Left colon (tissue), 2 donors: ENCODE measurements at places on chromosomes 3 and 15. TPM values are rescaled to one million over a fixed set of nuclear protein-coding genes. Genes with fewer than 3 reads are reported as not detected.

DNA sequence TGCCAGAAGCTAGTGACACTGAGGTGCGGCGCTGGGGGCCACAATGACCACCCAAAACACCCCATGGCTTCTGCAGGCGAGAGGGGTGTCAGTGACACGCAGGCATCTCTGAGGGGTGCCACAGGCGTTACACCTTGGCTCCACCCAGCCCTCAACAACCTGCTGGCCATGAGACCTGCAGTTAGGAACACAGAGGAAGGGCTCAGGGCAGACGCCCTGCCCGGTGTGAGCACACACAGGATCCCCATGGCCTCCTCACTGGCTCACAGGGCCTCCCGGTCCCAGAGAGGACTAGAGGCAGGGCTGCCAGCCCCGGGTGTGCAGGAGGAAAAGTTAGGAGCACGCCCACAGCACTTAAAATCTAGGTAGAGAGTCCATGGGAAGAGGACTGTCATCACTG lies 35.1 kb downstream of the CYFIP1 start:
- DNase-seq = no peak

DNA sequence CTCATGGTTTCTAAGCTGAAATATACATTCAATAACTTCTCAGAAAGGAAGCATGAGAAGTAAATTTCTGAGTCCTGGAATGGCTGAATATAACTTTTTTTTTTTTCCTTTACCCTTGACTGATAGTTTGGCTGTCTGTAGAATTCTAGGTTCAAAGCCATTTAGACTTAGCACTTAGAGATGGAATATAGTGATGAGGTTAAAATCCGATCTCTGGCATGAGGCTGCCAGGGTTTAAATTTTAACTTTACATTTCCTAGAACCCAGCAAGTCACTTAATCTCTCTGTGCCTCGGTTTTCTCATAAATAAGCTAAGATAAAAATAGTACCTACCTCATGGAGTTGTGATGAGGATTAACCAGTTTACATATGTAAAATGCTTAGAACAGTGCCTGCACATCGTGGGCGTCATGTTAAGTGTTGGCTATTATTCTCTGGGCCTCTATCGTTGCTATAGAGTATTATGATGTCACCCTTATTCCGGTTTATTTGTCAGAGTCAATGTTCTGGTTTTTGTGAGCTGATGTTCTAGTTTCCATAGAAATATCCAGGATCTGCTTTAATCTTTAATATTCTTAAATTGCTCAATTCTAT lies 199.8 kb upstream of the TLE3 start:
- no peak for DNase-seq

GRCh38 chr3:157999246-157999645 lies 107.0 kb downstream of the SHOX2 start:
- DNase-seq = no peak

DNA sequence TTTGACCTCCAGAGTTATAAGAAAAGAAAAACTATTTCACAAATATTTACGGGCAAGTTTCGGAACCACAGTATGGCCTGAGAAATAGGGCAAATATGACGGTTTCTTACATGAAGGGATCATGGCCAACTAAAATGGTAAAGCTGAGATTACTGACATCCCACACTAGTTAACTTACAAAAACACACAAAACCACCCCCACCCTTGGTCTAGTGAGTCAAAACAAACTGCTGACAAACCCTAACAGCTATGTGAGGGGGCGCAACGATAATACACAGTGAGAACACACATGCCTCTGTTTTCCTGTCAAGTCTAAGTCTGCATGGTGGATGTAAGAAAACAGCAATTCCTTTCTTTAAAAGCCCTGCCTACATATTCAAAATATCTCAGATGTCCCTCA lies 32.3 kb downstream of the CBLB start:
- no peak for DNase-seq

GRCh38 chr3:54928046-54928770 lies at the start of gene LRTM1:
Gene LRTM1, minus strand, starts transcription at chr3:54928059. Its CDS starts 148 bp downstream, at chr3:54927911.
- DNase-seq = no peak

- no peak for DNase-seq
Observed at GRCh38 chr15:79041601-79042168, 48.9 kb downstream of the RASGRF1 start.

DNA sequence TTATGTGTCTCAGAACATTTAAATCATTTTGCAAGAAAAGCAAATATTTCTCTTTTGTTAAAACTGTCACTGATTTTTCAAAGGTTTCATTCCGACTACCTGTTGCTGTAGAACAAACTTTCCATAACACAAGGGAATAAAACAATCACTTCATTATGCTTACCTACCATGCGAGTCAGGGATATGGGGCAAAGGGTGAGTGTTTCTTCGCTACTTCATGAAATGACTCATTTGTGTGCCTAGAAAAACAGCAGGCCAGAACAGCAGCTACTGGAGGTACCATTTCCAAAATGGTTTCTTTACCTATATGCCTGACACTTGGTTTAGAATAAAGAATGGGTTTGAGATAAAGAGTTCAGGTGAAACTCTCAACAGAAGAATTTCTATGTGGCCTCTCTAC lies 712.5 kb downstream of the PLOD2 start:
- DNase-seq = no peak

- DNase-seq = no peak
Observed at GRCh38 chr3:50133283-50133615, 21.9 kb upstream of the SEMA3F start.

- no peak for DNase-seq
Observed at GRCh38 chr15:69794645-69795469, 302.9 kb downstream of the TLE3 start.

DNA sequence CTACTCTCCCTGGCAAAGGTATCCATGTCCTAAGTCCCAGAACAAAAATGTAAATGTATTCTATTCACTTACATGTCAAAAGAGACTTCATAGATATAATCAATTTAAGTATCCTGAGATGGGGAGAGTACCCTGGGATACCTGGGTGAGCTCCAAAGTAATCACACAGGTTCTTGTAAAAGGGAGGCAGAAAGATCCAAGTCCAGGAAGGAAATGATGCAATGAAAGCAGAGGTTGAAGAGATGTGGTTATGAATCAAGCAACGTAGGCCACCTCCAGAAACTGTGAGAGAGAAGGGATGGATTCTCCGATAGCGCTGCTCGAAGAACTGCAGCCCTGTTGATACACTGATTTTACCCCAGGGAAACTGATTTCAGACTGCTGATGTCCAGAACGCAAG lies 93.9 kb upstream of the VGLL3 start:
- DNase-seq = no peak

- DNase-seq = no peak
Observed at GRCh38 chr3:145785668-145786067, 375.3 kb downstream of the PLOD2 start.

- no peak for DNase-seq
Observed at GRCh38 chr15:76844096-76844495, 61.0 kb downstream of the SCAPER start.

DNA sequence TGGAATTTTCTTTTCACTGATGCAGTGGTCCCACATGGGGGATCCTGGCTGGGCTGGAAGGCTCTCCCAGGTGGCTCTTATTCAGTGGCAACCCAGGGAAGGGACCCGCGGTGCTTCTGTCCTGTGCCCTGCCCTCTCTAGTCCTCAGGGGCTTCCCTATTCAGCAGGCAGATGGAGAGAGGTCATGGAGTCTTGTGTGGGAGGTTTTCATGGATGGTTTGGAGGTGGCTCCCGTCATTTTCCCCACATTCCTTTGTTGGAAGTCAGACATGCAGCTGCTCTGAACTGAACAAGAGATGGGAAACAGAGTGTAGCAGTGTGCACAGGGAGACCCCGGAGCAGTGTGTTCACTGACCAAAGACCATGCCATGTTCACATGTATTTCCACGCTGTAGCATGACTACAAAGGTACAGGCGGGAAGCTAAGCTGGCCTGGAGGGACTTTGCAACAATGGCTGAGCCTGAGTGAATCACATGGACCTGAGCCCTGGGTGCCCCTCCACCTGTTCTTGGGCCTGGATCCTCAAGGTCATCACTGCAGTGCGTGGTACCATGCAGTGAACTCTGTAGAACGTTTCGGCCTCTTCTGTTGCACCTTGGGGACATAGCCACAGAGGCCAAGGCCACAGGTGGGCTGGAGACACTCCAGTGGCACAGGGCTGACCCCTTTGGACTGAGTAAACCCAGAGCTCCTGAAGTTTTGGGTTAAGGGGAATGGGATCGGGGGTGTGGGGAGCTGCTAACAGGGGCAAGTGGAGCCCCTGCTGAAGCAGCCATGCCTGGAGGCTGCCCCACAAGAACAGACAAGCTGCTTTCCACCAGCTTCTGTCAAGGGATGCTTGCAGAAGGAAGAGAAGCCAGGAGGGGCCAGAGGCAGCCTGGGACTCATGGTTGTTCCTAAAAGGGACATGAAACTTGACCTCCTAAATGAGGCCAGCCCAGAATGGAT lies 123.0 kb downstream of the ASB7 start:
- DNase-seq = no peak

- no peak for DNase-seq
Observed at GRCh38 chr3:124137216-124137615, 145.3 kb upstream of the ROPN1 start.

DNA sequence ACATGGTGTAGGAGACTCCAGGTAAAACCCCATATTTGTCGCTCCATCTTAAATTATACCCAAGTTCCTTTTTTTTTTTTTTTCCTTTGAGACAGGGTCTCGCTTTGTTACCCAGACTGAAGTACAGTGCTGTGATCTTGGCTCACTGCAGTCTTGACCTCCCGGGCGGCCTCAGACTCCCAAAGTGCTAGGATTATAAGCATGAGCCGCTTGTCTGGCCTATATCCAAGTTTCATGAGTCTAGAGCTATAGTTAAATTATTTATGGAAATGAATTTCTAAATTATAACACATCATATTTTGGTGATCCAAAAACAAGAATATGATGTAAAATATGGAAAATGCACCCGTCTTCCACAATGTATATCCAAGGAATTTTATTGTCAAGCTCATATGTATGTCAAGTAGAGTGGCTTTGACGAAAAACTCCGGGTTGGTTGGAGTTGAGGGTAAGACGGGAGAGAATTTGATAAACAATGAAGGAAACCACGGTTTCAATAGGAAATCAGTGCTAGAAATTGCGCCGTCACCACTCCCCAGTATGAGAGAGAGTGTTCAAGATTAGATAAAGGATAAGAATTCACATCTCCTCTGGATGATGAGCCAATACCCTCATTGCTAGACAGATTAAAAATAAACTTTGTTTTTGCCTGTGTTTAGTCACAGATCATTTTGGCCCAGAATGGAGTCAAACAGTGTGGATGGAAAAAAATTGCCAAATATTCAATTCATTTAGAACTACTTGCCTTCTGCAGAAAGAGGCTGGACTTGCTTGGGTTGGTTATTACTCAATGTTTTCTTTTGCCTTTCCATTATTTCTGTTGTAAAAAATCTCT lies 209.2 kb upstream of the NR2F2 start:
- no peak for DNase-seq

DNA sequence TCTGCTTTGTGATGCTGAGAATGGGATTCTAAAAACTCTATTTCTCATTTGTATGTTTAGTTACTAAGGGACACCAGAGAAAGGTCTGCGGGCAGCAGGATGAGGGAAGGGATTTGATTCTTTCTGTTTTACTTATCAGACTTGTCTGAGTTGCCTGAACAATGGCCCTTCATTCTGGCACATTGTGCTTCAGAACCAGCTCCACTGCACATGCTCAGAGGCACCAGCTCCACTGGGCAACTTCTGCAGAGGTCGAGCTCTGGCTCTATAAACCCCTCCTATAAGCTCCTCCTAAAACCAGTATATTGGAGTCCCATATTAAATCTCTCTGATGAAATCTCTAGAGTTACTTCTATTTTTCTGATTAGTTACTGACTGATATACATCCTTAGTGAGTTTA lies 453.2 kb upstream of the CDIN1 start:
- no peak for DNase-seq

GRCh38 chr3:107956991-107957900 lies 133.6 kb downstream of the CD47 start:
- DNase-seq = peak; percentile 33

DNA sequence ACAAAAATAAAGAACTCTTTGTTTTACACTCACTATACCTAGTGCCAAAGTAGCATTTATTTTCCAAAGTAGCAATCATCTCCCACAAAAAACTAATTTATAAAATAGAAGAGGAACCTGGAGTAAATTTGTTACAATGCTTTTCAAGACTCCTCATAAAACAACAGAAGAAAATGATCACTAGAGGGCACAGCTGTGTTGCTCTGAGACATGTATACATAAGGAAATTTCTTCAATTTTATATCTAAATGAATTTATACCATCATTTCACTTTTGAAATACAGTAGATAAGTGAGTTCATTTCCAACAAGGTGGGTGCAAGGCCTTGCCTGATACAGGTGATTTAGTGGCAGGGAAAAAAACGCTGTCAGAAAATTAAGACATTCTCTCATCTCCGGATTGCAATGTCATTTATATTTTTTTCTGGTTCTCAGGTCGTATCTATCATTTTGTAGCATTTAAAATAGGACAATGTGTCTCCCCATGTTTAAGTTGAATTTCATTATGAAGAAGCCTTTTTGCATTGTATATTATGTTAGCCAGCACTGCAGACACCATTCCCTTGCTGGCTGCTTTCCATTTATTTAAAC lies 25.3 kb upstream of the ARHGEF26 start:
- DNase-seq = no peak

DNA sequence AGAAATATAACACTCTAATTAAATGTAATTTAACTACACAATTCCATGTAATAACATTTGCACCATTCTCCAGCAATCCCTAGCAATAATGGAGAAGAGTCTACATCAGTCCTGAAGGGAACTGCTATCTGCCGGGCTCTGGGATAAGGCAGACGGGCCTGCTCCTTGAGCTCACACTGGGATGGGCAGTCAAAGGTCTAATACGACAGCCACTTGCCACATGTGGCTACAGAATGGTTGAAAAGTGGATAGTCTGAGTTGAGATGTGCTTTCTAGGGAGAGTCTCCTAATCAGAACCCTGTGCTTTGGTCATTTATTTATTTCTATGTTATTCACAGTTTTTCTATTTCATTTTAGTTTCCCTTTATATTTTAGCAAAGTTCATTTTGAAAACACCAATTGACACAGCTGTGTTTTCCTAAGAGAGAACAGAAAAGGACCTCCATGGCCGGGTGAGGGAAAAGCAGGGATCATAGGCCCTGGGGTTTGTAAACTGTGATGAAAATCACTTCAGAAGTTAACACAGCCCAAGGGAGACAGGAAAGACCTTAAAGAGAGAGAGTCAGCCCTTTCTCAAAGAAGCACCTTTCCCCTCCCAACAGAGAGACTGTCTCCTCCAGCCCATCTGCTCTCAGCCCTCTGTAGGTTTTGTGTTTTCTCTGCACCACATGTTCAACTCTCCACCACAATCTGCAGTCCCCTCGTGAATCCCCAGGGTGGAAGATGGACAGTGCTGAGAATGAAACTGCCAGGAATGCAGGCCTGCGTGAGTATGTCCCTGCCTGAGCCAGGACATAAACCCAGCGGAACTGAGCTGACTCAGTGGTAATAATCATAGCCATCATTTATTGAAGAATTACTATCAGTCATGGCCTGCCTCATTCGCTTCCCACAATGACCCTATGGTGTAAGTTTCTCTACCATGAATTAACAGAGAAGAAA lies 11.6 kb downstream of the FSIP1 start:
- DNase-seq = no peak

GRCh38 chr3:136050250-136050649 lies 84.7 kb downstream of the PPP2R3A start:
- no peak for DNase-seq

- no peak for DNase-seq
Observed at GRCh38 chr15:70474471-70475406, 288.6 kb downstream of the UACA start.

Gene SH3GL3
- total RNA-seq = not detected

Gene EPHB1
- 0.31 TPM for total RNA-seq

Gene SLCO2A1
- 50.6 TPM for total RNA-seq

Gene CPA3
- 11.0 TPM for total RNA-seq

Gene SLC6A20
- 11.8 TPM for total RNA-seq

Gene ST6GAL1
- 57.3 TPM for total RNA-seq

Gene KCNAB1
- total RNA-seq = 3.3 TPM

Gene KAT2B
- total RNA-seq = 28.8 TPM

Gene CKMT1A
- 229 TPM for total RNA-seq
